ENCODE measurements at places on chromosomes 4 and X. TPM values are rescaled to one million over a fixed set of nuclear protein-coding genes. Genes with fewer than 3 reads are reported as not detected.

- H3K27ac ChIP-seq, result no peak overlapping the region
- no peak overlapping the region for H3K4me3 ChIP-seq
- DNase-seq, result no peak
- no peaks in the 10 kb centered on the region for H3K27me3 ChIP-seq
- H3K36me3 ChIP-seq, result peaks cover 3% of the 10 kb centered on the region
- no peaks in the 10 kb centered on the region for H3K4me1 ChIP-seq
These were observed 63.6 kb downstream of the SLC7A11 start for GRCh38 chr4:138178566-138178965.

GRCh38 chr4:184932343-184932742 is 85.9 kb upstream of the HELT start:
- no peaks in the 10 kb centered on the region for H3K27me3 ChIP-seq
- H3K4me3 ChIP-seq, result no peak overlapping the region
- no peak for DNase-seq
- no peaks in the 10 kb centered on the region for H3K36me3 ChIP-seq
- H3K4me1 ChIP-seq, result no peaks in the 10 kb centered on the region

DNA sequence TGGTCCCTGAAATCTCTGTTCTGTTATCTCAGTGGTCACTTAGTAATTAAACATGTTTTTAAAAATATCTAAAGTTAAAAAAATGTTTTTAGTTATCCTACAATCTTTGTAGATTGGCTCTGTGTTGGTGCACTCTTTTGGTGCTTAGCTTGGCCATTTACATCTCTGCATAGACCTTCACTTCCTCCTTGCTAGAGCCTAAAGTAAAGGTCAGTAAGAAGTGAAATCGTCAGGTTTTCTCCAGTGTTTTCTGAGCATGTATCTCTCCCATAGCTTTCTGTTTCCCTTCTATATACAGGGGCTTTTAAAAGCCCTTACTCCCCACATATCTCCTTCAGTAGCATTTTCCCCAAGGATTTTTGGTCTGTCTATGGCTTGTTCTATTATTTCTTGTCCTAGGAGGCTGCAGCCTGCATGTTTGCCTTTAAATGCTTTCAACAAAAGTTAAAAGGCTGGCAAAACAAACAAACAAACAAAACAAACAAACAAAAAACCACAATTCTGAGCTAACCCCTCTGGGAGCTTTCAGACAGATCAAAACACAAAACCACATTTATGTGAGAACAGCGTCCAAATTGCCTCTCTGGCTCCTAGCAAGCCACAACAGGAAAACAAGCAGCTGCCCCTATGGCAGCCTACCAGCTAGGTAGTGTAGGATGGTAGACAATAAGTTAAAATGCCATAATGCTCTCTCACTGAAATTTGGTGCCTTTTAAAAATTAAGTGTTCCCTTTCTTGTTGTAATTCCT is 27.3 kb upstream of the GPRASP2 start:
- no peaks in the 10 kb centered on the region for H3K4me1 ChIP-seq
- no peak for DNase-seq
- peaks cover 34% of the 10 kb centered on the region for H3K36me3 ChIP-seq
- H3K4me3 ChIP-seq, result no peak overlapping the region
- no peak overlapping the region for H3K27ac ChIP-seq

DNA sequence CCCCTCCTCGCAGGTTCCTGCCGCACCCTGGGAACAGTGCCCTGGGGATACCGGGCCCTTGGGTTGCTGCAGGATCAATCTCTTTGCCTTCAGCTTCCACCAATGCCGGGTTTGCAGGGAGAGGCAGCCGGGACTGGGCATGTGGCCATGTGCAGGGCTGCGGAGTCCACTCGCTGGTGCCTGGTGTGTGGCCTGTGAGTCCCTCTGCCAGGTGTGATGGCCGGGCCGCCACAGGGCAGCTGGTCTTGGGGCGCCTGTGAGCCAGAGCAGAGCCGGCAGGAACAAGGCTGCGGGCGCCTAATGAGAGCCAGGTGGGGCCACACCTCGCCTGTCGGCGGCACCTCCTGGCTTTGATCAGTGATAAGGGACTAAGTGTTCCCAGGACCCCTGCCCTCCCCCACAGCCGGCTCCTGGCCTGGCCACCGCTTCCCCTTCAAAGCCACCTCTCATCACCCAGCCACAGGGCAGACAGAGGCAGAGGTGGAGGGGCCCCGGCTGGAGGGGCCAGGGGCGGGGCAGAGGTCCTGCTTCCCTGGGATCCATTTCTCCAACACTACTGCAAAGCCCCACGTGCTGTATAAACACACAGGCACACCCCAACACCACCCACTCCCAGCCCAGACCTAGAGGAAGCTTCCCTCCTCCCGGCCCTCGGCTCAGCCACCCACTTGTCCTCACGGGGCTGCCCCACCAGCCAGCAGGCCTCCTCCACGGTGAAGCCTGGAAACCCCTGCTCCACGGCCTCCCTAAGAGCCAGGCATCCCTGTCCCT is 132.7 kb downstream of the CPZ start:
- no peaks in the 10 kb centered on the region for H3K27me3 ChIP-seq
- no peak for DNase-seq
- H3K36me3 ChIP-seq, result no peaks in the 10 kb centered on the region
- H3K4me3 ChIP-seq, result no peak overlapping the region
- no peak overlapping the region for H3K27ac ChIP-seq
- no peaks in the 10 kb centered on the region for H3K4me1 ChIP-seq

DNA sequence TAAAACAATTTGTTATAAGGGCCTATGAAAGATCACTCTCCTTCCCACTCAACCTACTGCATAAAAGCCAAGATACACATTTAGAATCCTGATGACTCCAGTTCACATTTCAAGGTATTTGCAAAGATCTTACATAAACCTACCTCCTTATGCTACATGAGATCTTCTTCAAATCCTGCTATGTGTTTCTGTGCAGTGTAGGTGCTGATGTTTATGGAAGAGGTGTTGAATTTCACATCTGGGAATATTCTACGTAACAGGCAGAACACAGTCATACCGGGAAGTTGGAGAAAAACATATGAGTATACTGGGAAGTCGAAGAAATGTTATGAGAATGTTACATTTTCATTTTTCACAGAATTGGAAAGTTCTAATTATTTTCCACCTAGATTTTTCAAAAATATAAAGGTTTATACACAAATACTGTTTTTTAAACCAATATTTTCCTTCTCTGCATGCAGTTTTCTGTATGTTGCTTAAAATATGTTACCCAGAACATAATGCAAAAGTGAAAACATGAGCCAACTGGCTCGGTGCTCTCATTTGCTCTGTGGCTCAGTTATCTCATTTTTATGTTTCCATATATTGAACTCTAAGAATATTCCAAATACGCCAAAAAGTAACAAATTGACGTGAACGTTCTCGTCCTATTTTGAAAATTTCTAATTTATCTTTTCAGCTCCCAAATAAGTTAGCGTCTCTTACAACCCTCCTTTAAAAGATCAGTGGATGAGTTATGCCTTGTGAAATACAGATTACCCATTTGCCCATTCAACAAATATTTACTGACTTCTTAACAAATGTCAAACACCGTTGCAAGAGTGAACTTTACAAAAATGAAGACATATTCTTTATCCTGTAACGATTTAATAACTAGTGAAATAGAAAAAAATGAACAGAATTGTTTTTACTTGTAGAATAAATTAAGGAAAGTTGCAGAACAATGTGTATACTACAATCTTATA is 899.3 kb downstream of the STIM2 start:
- no peaks in the 10 kb centered on the region for H3K27me3 ChIP-seq
- no peaks in the 10 kb centered on the region for H3K4me1 ChIP-seq
- H3K4me3 ChIP-seq, result no peak overlapping the region
- no peak for DNase-seq

GRCh38 chrX:49188468-49189076 is 2.4 kb upstream of the PRICKLE3 start:
- H3K27ac ChIP-seq, result no peak overlapping the region
- H3K4me1 ChIP-seq, result peaks cover 30% of the 10 kb centered on the region
- H3K36me3 ChIP-seq, result no peaks in the 10 kb centered on the region
- no peak overlapping the region for H3K4me3 ChIP-seq

- DNase-seq, result no peak
- H3K4me3 ChIP-seq, result no peak overlapping the region
- no peaks in the 10 kb centered on the region for H3K27me3 ChIP-seq
- H3K27ac ChIP-seq, result no peak overlapping the region
- H3K4me1 ChIP-seq, result no peaks in the 10 kb centered on the region
- H3K36me3 ChIP-seq, result no peaks in the 10 kb centered on the region
These were observed 63.2 kb upstream of the BMP3 start for GRCh38 chr4:80967346-80967745.

DNA sequence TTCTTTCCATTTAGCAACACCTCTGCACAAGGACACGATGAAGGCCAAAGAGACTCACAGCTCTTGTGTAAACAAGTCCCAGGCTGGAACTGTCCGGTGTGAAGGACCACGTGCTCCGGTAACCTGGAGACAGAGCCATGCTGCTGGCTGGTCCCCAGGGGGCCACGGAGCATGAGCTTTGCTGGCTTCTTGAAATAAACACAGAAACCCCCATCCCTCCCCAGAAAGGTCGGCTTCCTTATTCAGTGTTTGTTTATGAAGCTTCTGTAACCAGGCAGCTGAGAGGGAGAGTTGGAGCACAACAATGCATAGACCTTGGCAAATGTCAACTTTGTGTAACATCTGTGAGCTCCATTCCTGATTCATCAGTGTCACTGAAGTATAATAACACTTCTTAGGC is 109.4 kb downstream of the GPR143 start:
- H3K4me1 ChIP-seq, result no peaks in the 10 kb centered on the region
- H3K27me3 ChIP-seq, result no peaks in the 10 kb centered on the region
- peaks cover 18% of the 10 kb centered on the region for H3K36me3 ChIP-seq
- DNase-seq, result no peak
- no peak overlapping the region for H3K27ac ChIP-seq

DNA sequence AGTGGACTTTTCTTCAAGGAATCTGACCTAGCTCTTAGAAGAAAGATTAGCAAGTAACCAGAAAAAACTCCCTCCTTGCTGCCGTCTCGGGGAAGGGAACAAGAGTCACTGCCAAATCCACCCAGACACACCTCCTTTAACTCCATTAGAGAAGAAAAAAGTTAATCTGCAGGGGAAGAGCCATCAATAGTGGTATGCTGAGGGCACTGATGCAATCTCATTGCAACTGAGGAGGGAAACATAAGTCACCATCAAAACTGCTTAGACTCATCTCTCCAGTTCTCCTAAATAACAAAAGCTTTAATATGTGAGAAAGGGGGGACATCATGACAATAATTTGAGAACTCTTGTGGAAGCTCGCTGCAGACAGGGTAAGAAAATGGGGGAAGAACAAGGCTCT is 49.3 kb upstream of the MAGED4B start:
- H3K27ac ChIP-seq, result no peak overlapping the region
- H3K36me3 ChIP-seq, result no peaks in the 10 kb centered on the region
- no peak overlapping the region for H3K4me3 ChIP-seq
- H3K4me1 ChIP-seq, result no peaks in the 10 kb centered on the region
- DNase-seq, result no peak
- no peaks in the 10 kb centered on the region for H3K27me3 ChIP-seq

GRCh38 chr4:106305435-106306055 is 10.5 kb downstream of the TBCK start:
- peaks cover 17% of the 10 kb centered on the region for H3K4me1 ChIP-seq
- no peak overlapping the region for H3K27ac ChIP-seq
- H3K27me3 ChIP-seq, result no peaks in the 10 kb centered on the region
- peaks cover 11% of the 10 kb centered on the region for H3K36me3 ChIP-seq
- no peak overlapping the region for H3K4me3 ChIP-seq

- no peak overlapping the region for H3K4me3 ChIP-seq
- no peak for DNase-seq
- no peak overlapping the region for H3K27ac ChIP-seq
- H3K36me3 ChIP-seq, result peaks cover 21% of the 10 kb centered on the region
- H3K27me3 ChIP-seq, result no peaks in the 10 kb centered on the region
These were observed 15.7 kb downstream of the AASDH start for GRCh38 chr4:56371426-56372220.

- no peaks in the 10 kb centered on the region for H3K36me3 ChIP-seq
- peaks cover 2% of the 10 kb centered on the region for H3K27me3 ChIP-seq
- no peak overlapping the region for H3K4me3 ChIP-seq
- H3K27ac ChIP-seq, result no peak overlapping the region
- no peak for DNase-seq
These were observed 125.4 kb upstream of the CHRDL1 start for GRCh38 chrX:110920991-110921390.

- no peaks in the 10 kb centered on the region for H3K27me3 ChIP-seq
- no peaks in the 10 kb centered on the region for H3K36me3 ChIP-seq
- H3K4me3 ChIP-seq, result no peak overlapping the region
- no peak for DNase-seq
These were observed 289.8 kb upstream of the SFRP2 start for GRCh38 chr4:154078504-154079350.

DNA sequence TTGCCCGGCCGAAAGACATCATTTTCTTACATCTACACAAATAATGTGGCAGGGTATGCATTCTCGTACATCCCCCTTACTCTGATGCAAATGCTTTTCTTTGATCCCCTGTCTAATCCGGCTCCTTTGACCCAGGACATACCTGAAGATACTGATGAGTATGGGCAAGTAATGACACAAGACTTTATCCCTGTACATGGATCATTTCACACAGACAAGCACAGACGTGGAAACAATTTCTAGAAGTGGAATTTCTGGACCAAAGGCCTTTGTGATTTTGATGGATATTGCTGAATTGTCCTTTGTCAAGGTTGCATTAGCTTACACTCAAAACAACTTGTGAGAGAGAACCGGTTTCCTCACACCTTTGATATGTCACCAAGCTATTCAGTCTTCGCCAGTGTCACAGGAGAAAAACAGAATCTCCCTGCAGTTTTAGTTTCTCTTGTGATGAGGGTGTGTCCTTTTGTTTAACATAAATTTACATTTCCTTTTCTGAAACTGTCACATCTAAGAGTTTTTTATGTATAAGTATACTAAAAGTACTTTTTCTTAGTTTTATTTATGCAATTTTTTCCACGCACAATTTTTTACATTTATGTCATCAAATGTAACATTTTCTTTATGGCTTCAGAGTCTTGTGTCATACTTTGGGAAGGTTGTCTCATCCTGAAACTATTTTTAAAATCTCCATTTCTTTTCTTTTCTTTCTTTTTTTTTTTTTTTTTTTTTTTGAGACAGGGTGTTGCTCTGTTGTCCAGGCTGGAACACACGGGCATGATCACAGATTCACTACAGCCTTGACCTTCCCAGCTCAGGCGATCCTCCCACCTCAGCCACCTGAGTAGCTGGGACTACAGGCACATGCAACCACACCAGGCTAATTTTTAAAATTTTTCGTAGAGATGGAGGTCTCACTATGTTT is 25.2 kb downstream of the RWDD4 start:
- DNase-seq, result no peak
- H3K27me3 ChIP-seq, result peaks cover 2% of the 10 kb centered on the region
- no peak overlapping the region for H3K27ac ChIP-seq
- peaks cover 20% of the 10 kb centered on the region for H3K4me1 ChIP-seq
- no peak overlapping the region for H3K4me3 ChIP-seq

Gene ZNF518B
- total RNA-seq, result 11.2 TPM

Gene DDIT4L
- 0.49 TPM for total RNA-seq

Gene CRMP1
- not detected for total RNA-seq

Gene SPANXN5
- not detected for total RNA-seq

Gene TBX22
- not detected for total RNA-seq

Gene NPY1R
- total RNA-seq, result not detected

Gene UBE2K
- 69.5 TPM for total RNA-seq

Gene IL13RA1
- total RNA-seq, result 1.8 TPM

Gene CDKL5
- total RNA-seq, result 1.4 TPM

Gene MAGEC2
- not detected for total RNA-seq

Gene PPBP
- total RNA-seq, result not detected

Data from activated naive CD4-positive, alpha-beta T cell treated with anti-CD3 and anti-CD28 coated beads for 36 hours (primary cell).